ENCODE measurements at places on chromosomes 2 and 18.

- DNase-seq: no peak
These were observed 12.8 kb upstream of the TBC1D8 start for GRCh38 chr2:101164021-101164420.

DNA sequence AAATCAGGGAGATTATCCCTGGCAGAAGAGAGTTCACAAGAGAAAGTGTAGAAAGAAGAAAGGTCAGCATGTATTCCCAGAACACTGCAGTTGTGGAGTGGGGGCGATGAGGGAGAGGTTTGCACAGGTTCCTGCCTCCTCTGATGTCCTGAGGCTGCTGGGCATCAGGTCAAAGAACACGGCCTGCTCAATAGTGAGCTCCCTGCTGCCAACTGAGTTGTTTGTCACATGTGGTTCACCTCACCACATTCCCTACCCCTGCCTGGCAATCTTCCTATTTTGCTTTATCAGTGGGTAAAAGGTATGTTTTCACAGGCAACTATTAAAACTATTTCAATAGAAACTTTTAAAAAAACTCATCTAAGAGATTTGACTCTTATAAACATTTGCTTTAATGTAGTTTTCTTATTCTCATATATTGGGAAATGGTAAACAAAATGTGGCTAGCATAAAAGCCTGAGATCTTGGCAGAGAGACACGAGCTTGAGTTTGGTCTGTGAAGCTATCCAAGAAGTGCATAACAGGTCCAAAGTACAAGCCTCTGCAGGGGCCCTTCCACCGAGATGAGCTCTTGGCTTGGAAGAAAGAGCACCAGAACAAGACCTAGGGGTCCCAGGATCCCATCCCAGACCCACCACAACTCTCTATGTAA, 123.9 kb upstream of the SRD5A2 start:
- DNase-seq: no peak

- DNase-seq: peak; percentile 65
These were observed 86.0 kb downstream of the OSBPL6 start for GRCh38 chr2:178280244-178280852.

DNA sequence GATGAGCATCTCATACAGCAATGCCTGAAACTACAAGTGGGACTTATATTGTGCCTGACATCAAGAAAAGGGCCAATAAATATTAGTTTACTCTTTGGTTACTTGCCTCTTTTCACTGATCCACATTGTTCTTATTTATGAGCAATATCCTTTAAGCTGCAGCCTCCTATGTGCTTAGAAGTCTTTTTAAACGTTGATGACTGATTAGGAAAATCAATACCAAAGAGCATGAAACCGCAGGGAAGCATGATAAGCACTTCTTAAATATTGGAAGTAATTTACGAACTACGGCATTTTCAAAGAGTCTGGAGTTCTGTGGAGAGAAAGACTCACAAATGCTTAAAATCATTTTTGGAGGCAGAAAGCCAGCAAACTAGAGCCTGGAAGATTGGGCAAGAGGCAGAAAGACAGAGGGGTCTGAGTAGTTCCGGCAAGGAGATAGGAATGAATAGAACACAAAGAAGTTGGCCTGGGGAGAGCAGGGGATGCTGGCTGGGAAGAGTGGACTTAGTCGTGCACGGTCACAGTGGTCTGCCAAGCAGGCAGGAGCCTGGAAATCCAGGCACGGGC, 122.6 kb upstream of the NOSTRIN start:
- no peak for DNase-seq

DNA sequence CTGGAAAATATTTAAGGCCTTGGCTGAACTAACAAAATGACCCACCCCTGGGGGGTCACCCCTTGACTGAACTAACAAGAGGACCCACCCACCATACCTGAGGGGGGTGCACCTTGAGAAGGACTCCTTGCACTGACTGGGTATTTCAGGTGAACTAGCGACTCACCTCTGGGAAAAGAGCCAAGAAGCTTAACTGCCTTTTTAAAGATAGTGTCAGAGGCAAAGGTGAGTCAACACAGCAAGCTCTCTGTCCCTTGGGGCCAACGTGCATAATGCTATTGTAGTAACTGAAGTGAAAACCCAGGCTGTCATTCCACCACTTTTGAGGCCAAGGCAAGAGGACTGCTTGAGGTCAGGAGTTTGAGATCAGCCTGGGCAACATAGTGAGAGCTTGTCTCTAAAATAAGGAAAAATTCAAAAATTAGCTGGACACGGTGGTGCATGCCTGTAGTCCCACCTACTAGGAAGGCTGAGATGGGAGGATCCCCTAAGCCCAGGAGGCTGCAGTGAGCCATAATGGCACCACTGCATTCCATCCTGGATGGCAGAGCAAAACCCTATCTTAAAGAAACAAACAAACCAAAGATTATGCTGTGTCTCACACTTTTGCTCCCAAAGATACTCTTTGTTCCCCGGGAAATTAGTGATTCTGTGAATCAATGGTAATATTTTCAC, 36.4 kb upstream of the ZCCHC2 start:
- peak; percentile 57 for DNase-seq
